Neural cell (in vitro differentiated cells): ENCODE measurements at places on chromosomes 4 and X. TPM values are rescaled to one million over a fixed set of nuclear protein-coding genes. Genes with fewer than 3 reads are reported as not detected.

Gene SPATA4
- polyA plus RNA-seq: not detected in 2 replicates

Gene GRIA2
- 823 and 875 TPM in 2 replicates for polyA plus RNA-seq

Gene SPACA5
- polyA plus RNA-seq: not detected in 2 replicates

Gene RENBP
- 0.89 and 2.5 TPM in 2 replicates for polyA plus RNA-seq

Gene ADH6
- not detected in 2 replicates for polyA plus RNA-seq

Gene AREG
- polyA plus RNA-seq: not detected in 2 replicates
